Activated CD8-positive, alpha-beta T cell treated with anti-CD3 and anti-CD28 coated beads for 36 hours (primary cell): ENCODE measurements at places on chromosomes 12 and 14. TPM values are rescaled to one million over a fixed set of nuclear protein-coding genes. Genes with fewer than 3 reads are reported as not detected.

GRCh38 chr12:3363608-3364007, 127.4 kb upstream of the PRMT8 start:
- H3K36me3 ChIP-seq, result no peaks in the 10 kb centered on the region
- DNase-seq, result no peak
- no peaks in the 10 kb centered on the region for H3K4me1 ChIP-seq
- no peak overlapping the region for H3K4me3 ChIP-seq
- no peak overlapping the region for H3K27ac ChIP-seq
- H3K27me3 ChIP-seq, result peaks cover 19% of the 10 kb centered on the region

- peaks cover 12% of the 10 kb centered on the region for H3K36me3 ChIP-seq
- DNase-seq, result no peak
- H3K27me3 ChIP-seq, result no peaks in the 10 kb centered on the region
- no peaks in the 10 kb centered on the region for H3K4me1 ChIP-seq
Measured at GRCh38 chr12:46571608-46572007, 199.0 kb upstream of the SLC38A2 start.

- H3K27me3 ChIP-seq, result no peaks in the 10 kb centered on the region
- H3K27ac ChIP-seq, result no peak overlapping the region
- DNase-seq, result no peak
- H3K4me3 ChIP-seq, result no peak overlapping the region
Measured at GRCh38 chr12:30725739-30726138, 29.0 kb downstream of the CAPRIN2 start.

- no peaks in the 10 kb centered on the region for H3K4me1 ChIP-seq
- no peaks in the 10 kb centered on the region for H3K36me3 ChIP-seq
- H3K27me3 ChIP-seq, result no peaks in the 10 kb centered on the region
- H3K4me3 ChIP-seq, result no peak overlapping the region
- DNase-seq, result no peak
Measured at GRCh38 chr14:37708481-37708880, 113.1 kb downstream of the TTC6 start.

DNA sequence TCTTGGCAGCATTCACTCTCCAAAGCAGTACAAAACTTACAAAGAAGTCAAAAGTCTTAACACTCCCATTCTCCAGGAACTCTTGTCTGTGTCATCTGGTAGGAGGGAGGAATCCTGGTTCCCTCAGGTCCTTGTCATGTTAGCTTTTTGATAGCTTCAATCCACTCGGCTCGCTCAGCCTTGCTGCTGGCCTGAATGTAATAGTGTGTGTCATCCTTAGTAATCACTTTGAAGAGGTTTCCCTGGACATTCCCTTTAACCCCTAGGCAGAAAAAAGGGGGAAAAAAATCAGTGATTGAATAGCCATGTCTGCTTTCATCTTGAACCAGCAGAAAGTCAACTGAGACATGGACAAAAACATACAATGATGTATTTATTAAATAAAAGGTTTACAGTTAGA, 24.8 kb downstream of the PLEK2 start:
- H3K4me3 ChIP-seq, result no peak overlapping the region
- H3K36me3 ChIP-seq, result peaks cover 38% of the 10 kb centered on the region
- H3K27ac ChIP-seq, result no peak overlapping the region
- H3K4me1 ChIP-seq, result no peaks in the 10 kb centered on the region
- DNase-seq, result no peak

GRCh38 chr12:57909056-57909455, 32.3 kb upstream of the ATP23 start:
- H3K4me1 ChIP-seq, result peaks cover 3% of the 10 kb centered on the region
- no peak overlapping the region for H3K27ac ChIP-seq
- DNase-seq, result no peak

- no peak for DNase-seq
- no peak overlapping the region for H3K27ac ChIP-seq
- H3K36me3 ChIP-seq, result no peaks in the 10 kb centered on the region
- H3K4me1 ChIP-seq, result no peaks in the 10 kb centered on the region
- H3K4me3 ChIP-seq, result no peak overlapping the region
Measured at GRCh38 chr12:8553088-8553627, 12.5 kb upstream of the CLEC4E start.

GRCh38 chr12:3002646-3003045, 43.4 kb downstream of the TEAD4 start:
- no peaks in the 10 kb centered on the region for H3K36me3 ChIP-seq
- H3K27ac ChIP-seq, result no peak overlapping the region
- H3K4me1 ChIP-seq, result no peaks in the 10 kb centered on the region
- DNase-seq, result no peak
- H3K27me3 ChIP-seq, result peaks cover 3% of the 10 kb centered on the region

GRCh38 chr14:89485264-89485663, 68.2 kb upstream of the FOXN3 start:
- H3K36me3 ChIP-seq, result peaks cover 25% of the 10 kb centered on the region
- H3K27me3 ChIP-seq, result no peaks in the 10 kb centered on the region
- peak; percentile 49 for DNase-seq
- H3K4me3 ChIP-seq, result no peak overlapping the region
- H3K27ac ChIP-seq, result peak overlapping the region; percentile 80

Gene KRT2
- not detected for total RNA-seq

Gene CLEC2B
- total RNA-seq, result 38.4 TPM

Gene PTHLH
- not detected for total RNA-seq

Gene MYH7
- not detected for total RNA-seq

Gene LBHD2
- total RNA-seq, result not detected
